ENCODE measurements at places on chromosomes 12 and 14.

- no peak for DNase-seq
Observed at GRCh38 chr14:32471181-32471580, 142.1 kb downstream of the AKAP6 start.

DNA sequence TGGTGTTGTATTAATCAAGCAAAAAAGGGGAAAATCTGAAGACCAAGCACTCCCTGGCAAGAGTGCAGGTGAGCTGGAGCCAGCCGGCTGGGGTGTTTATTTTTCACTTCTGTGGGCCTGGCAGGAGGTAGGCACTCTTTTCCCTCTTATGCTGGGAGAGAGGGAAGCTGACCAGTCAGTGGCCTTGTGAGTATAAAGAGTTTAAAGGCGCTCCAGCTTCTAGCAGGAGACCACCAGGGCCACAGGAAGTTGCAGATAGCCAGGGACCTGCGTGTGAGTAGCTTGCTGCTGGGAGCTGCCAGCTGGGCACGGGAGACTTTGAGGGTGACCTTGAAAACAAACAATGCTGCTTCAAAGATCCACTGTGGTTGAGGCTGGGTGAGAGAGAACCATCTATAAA, 217.4 kb upstream of the PWP1 start:
- no peak for DNase-seq

GRCh38 chr14:75967866-75968265, 13.9 kb downstream of the TGFB3 start:
- DNase-seq = no peak

DNA sequence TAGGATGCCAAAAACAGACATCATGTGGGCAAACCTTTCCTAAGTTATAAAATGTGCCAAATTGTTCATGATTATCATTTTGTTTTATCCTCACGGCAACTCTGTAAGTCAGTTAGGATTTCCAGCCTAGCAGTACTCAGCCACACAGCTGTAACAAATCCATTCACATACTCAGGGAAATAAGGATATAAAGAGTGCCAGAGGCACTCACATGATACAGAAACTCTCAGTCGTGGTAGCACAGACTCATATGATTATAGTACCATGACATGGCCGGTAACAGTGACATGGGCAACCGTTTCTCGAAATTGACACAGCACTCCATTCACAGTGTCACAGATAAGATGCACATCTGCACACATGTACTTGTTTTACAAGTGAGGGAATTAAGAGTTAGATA, 344.2 kb downstream of the LRIG3 start:
- no peak for DNase-seq

DNA sequence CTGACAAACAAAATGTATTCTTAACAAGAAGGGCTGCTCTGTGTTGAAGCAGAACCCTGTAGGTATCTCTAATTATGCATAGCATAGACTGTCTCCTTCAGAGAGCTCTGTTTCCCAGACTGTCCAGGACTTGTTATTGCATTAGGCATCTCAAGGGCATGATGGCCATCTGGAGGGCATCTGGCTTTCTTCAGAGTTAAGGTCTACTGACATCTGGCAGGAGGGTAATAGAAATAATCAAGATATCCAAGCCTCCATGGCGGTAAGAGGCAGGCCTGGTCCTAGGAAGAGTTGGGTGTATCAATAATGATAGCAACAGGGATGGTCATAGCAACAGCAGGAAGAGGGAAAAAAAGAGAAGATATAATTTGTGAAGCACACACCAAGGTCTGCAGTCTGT, 161.2 kb downstream of the TTC8 start:
- DNase-seq = no peak

GRCh38 chr12:107459641-107460040, 226.0 kb upstream of the PWP1 start:
- no peak for DNase-seq

DNA sequence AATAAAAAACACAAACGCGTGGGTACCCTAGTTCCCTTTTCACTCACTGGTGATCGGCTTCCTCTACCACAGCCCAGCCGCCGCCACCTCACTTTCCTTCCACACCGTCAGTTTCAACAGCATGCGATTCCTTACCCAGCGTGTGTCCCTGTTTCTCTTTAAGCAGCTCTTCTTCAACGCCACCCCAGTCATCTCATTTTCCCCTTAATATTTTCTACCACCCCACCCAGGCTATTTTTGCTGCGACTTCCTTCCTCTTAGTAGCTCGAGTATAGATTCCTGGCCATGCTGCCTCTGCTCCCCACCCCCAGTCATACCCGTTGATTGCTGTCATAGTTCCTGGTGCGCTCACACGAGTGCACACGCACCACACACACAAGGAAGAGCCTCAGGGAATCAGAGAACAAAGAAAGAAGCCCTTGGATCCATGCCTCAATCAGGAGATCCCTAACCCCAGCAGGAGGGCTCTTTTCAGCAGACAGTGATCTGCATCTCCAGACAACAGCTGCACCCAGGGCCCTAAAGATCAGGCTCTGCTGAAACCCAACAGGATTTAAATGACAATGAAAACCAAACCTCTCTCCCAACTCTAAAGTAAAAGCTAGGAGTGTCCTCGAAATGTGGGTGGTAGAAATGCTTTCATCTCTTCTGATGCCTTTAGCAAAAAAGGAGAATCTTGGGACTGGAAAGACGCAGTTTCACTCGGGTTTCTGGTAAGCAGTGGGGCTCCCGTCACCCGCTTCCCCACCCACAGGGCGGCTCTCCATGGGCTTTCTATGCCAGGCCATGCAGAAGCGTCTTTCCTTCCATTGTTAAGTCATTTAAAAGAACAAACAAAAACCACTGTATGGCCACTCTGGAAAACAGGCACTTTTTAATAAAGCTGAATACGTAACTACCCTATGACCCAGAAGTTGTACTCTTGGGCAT, 23.8 kb downstream of the VPS37B start:
- DNase-seq = no peak

- DNase-seq = no peak
Observed at GRCh38 chr14:61234215-61234916, 46.8 kb downstream of the TMEM30B start.

DNA sequence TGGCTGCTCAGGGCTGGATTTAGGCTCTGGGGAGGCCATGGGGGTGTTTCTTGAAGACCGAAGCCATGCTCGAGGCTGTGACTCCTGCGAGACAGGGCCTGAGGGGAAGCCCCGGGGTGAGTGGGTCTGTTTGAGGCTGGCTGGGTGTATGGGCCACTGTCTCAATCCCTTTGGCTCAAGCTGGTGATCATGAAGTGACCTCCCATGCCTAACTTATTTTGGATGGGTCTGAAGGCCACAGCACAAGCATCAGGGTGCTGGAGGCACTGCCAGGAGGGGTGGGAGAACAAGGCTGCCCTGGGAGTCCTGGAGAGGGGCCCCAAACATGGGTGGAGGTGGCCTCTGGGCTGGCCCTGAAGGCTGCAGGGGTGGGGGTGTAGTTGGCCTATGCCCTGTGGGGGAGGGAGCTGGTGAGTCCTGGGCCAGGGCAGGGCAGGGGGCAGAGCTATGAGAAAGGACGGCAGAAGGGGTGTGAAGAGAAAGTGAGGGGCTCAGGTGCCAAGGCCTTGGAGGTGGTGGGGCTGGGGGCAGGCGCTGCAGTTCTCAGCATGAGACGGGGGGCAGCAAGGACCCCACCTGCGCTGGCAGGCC, 100.9 kb downstream of the KIF26A start:
- no peak for DNase-seq

DNA sequence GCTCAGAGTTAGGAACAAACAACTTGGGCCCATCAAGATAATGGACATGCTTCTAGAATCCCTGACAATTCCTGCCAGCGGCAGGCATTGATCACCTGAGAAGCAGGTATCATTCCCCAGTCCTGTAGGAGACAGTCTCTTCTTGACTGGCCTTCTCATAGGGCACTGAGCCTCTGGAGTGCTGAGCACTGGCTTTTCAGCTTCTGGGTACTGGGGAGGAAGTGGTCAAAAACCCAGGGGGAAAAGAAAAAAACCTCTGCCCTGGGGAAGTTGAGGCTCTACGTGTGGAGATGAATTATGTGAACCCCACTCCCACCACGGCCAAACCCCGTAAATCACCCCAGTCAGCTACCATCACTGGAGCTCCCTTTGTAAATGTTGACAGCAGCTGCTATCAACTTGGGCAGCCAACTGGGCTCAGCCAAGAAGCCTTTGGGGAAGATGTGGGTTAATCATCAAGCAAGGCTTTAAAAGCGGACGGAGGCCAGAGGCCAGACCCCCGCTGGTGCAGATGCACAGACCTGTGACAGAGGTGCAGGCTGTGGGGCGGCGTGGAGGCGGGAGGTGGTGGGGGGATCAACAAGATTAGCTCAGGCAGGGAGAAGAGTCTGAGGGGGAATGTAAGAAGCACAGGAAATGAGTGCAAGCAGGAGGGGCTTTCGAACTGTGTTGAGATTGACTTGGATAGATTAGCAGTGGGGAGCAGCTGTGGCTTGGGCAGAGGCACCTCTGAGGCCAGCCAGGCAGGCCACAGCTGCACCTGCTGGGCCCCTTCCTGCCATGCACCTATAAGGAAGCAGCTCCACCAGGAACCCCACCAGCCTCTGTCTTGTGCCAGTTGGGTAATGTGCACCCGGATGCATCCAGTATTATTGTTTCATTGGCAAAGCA, 105.4 kb upstream of the HIF1A start:
- no peak for DNase-seq

- DNase-seq = no peak
Observed at GRCh38 chr12:84825149-84825548, 87.5 kb downstream of the SLC6A15 start.

DNA sequence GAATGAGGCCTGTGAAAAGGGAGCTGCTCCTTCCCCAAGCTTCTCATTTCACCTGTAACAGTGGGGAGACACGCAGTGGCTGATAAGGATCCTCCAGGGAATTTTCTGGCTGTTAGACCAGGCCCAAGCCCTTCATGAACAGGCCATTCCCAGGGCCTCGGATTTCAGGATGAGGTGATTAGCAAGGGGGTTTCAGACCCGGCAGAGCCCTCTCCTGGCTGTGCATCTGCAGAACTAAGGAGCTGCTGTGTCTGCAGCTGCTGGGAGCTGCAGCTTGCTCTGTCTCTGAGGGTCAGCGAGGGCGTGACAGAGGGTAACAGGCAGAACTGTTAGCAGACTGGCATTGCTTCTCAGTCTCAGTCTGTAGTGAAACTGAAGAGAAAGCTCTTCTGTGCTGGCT, 110.4 kb downstream of the KCNA5 start:
- no peak for DNase-seq

- no peak for DNase-seq
Observed at GRCh38 chr12:7695237-7695560, 376 bp downstream of the GDF3 start.

DNA sequence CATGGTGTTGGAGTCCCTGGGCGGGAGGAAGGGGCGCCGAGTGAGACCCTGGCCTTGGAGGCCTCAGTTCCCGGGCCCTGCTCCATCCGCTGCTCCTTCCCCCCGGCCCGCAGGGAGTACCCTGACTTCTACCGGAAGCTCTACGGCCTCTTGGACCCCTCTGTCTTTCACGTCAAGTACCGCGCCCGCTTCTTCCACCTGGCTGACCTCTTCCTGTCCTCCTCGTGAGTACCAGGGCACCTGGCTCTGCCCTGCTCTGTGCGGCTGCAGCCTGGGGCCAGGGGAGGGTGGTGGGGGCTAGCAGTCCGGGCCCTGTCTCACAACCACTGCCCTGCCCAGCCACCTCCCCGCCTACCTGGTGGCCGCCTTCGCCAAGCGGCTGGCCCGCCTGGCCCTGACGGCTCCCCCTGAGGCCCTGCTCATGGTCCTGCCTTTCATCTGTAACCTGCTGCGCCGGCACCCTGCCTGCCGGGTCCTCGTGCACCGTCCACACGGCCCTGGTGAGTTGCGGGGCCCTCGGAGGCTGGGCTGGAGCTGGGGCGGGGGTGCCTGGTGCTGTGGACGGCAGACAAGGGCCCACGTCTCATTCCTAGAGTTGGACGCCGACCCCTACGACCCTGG, 7.0 kb downstream of the NOC4L start:
- DNase-seq = no peak

GRCh38 chr12:67386869-67387565, 117.9 kb downstream of the CAND1 start:
- DNase-seq = no peak

- DNase-seq = no peak
Observed at GRCh38 chr12:80655751-80656150, 51.7 kb upstream of the MYF6 start.

Measured in RKO (cell line).